ENCODE measurements at places on chromosomes 1 and 21. TPM values are rescaled to one million over a fixed set of nuclear protein-coding genes. Genes with fewer than 3 reads are reported as not detected.

The RHD gene
- not detected for total RNA-seq

The LIN28A gene
- not detected for total RNA-seq

The INSRR gene
- total RNA-seq, result not detected

The KRTAP21-2 gene
- not detected for total RNA-seq

The OR2AJ1 gene
- not detected for total RNA-seq

The PTCH2 gene
- total RNA-seq, result under 0.01 TPM

The CELA3A gene
- not detected for total RNA-seq
